ENCODE measurements at places on chromosomes 16 and 17.

- no peaks in the 10 kb centered on the region for H3K36me3 ChIP-seq
- H3K4me3 ChIP-seq: peak overlapping the region; percentile 91
- H3K27me3 ChIP-seq: no peaks in the 10 kb centered on the region
- H3K4me1 ChIP-seq: peaks cover 28% of the 10 kb centered on the region
- H3K27ac ChIP-seq: peak overlapping the region; percentile 87
Observed at GRCh38 chr17:76671912-76672262, 28.3 kb upstream of the ST6GALNAC1 start.

DNA sequence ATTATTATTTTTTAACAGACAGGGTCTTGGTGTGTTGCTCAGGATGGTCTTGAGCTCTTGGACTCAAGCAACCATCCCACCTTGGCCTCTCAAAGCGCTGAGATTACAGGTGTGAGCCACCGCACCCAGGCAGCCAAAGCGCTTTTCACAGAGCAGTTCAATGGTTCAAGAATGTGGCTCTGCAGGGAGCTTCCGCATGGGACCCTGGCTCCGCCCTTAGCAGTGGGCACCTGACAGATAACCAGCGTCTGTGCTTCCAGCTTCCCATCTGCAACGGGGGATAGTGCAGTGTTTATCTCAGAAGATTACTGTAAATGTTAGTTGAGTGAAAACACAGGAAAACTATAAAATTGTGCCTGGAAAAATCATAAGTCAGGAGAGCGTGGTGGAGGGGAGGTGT is 99.4 kb downstream of the KCNJ12 start:
- H3K36me3 ChIP-seq: no peaks in the 10 kb centered on the region
- H3K4me3 ChIP-seq: no peak overlapping the region
- H3K27me3 ChIP-seq: peaks cover 76% of the 10 kb centered on the region
- no peak for DNase-seq
- H3K27ac ChIP-seq: no peak overlapping the region
- H3K4me1 ChIP-seq: peaks cover 7% of the 10 kb centered on the region

- no peaks in the 10 kb centered on the region for H3K27me3 ChIP-seq
- peak within 1 kb of the TSS; percentile 93 for H3K4me3 ChIP-seq
- peak; percentile 94 for DNase-seq
- peak within 1 kb of the TSS; percentile 97 for H3K27ac ChIP-seq
- peaks cover 3% of the 10 kb centered on the region for H3K36me3 ChIP-seq
- H3K4me1 ChIP-seq: peaks cover 26% of the 10 kb centered on the region
Observed at GRCh38 chr17:4554997-4555799, at the start of gene MYBBP1A. Gene MYBBP1A, minus strand, starts transcription at chr17:4555384. Its CDS starts 60 bp downstream, at chr17:4555324.

GRCh38 chr17:2925011-2925410 is 128.8 kb downstream of the RAP1GAP2 start:
- H3K4me3 ChIP-seq: no peak overlapping the region
- H3K27me3 ChIP-seq: peaks cover 11% of the 10 kb centered on the region
- H3K4me1 ChIP-seq: peaks cover 6% of the 10 kb centered on the region
- no peak overlapping the region for H3K27ac ChIP-seq

GRCh38 chr17:36506249-36506826 is 19.9 kb downstream of the ZNHIT3 start:
- peaks cover 15% of the 10 kb centered on the region for H3K4me1 ChIP-seq
- DNase-seq: no peak
- H3K4me3 ChIP-seq: no peak overlapping the region

GRCh38 chr17:4858068-4858881 is 25.1 kb downstream of the MINK1 start:
- H3K27ac ChIP-seq: peak overlapping the region; percentile 87
- H3K4me1 ChIP-seq: peaks cover 51% of the 10 kb centered on the region
- H3K4me3 ChIP-seq: peak overlapping the region; percentile 36
- H3K36me3 ChIP-seq: peaks cover 11% of the 10 kb centered on the region

DNA sequence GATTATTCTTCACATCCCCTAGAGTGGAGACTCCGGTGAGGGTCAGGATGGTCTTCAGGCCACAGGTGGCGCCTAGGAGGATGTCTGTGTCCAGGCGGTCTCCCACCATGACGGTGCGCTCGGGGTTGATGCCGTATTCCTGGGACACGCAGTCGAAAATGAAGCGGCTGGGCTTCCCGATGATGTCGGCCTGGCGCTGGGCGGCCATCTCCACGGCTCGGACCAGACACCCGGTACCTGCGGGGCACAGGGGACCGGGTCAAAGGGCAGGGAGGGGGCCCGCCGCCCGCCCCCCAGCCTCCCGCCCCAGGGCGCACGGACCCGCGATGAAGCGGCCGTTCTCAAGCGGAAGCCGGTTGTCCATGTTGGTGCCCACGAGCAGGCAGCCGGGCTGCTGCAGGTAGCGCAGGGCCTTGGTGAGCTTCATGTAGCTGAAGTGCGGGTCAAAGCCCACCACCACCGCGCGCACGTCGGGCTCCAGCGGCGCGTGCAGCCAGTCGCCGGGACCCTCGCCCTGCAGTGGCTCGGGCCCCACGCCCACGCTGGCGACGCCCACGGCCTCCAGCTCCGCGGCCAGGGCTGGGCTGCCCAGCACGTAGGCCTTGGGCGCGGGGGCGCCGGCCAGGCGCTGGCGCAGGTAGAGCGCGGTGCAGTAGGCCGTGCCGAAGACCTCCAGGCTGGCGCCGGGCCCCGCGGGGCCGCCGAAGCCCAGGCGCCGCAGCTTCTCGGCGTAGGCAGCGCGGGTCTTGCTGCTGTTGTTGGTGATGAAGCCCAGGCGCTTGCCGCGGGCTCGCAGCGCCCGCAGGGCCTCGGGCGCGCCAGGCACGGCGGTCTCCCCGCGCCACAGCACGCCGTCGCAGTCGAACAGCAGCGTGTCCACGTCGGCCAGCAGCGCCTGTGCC is 572 bp downstream of the PGP start:
- H3K4me3 ChIP-seq: peak overlapping the region; percentile 94
- H3K27me3 ChIP-seq: peaks cover 8% of the 10 kb centered on the region
- peaks cover 27% of the 10 kb centered on the region for H3K4me1 ChIP-seq
- no peak for DNase-seq

GRCh38 chr17:49555495-49556222 is 20.0 kb upstream of the NXPH3 start:
- H3K36me3 ChIP-seq: no peaks in the 10 kb centered on the region
- peaks cover 7% of the 10 kb centered on the region for H3K27me3 ChIP-seq
- DNase-seq: no peak
- no peak overlapping the region for H3K4me3 ChIP-seq

GRCh38 chr17:67143318-67143717 is 99.0 kb downstream of the CACNG1 start:
- DNase-seq: no peak
- H3K27me3 ChIP-seq: no peaks in the 10 kb centered on the region
- no peak overlapping the region for H3K4me3 ChIP-seq
- no peaks in the 10 kb centered on the region for H3K4me1 ChIP-seq
- H3K36me3 ChIP-seq: peaks cover 18% of the 10 kb centered on the region

- no peak overlapping the region for H3K27ac ChIP-seq
- peak; percentile 59 for DNase-seq
- H3K36me3 ChIP-seq: no peaks in the 10 kb centered on the region
- H3K27me3 ChIP-seq: peaks cover 35% of the 10 kb centered on the region
Observed at GRCh38 chr17:74842599-74843351, 16.9 kb downstream of the GRIN2C start.

- peaks cover 14% of the 10 kb centered on the region for H3K4me1 ChIP-seq
- H3K4me3 ChIP-seq: no peak within 1 kb of the TSS
- H3K27me3 ChIP-seq: no peaks in the 10 kb centered on the region
- H3K27ac ChIP-seq: no peak within 1 kb of the TSS
- H3K36me3 ChIP-seq: no peaks in the 10 kb centered on the region
Observed at GRCh38 chr17:40703652-40704051, at the start of gene KRT24. Gene KRT24, minus strand, starts transcription at chr17:40703752. Its CDS starts 59 bp downstream, at chr17:40703693.

DNA sequence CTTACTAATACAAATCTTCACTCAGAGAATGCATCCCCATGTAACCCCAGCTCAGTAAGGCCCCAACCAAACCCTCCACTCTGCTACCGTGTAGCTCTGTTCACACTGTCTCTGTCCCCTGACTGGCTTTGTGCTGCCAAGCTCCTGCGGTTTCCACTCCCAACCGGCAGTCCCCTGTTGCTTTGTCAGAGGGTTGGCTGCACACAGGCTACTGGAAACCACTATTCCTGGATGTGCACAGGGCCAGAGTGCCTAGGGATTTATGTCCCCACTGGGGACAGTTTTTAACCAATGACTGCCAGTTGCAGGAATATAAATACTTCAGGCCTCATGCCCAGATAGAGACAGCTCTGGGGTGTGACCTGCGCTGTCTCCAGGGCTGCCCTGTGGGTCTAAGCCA is 157.1 kb upstream of the C16orf82 start:
- no peak overlapping the region for H3K27ac ChIP-seq
- H3K36me3 ChIP-seq: no peaks in the 10 kb centered on the region
- no peaks in the 10 kb centered on the region for H3K4me1 ChIP-seq
- no peak overlapping the region for H3K4me3 ChIP-seq
- peaks cover 3% of the 10 kb centered on the region for H3K27me3 ChIP-seq
- DNase-seq: no peak

- DNase-seq: no peak
- no peaks in the 10 kb centered on the region for H3K4me1 ChIP-seq
- H3K4me3 ChIP-seq: no peak overlapping the region
- H3K27me3 ChIP-seq: no peaks in the 10 kb centered on the region
Observed at GRCh38 chr16:35910409-35910808, 2451.0 kb downstream of the TP53TG3F start.

DNA sequence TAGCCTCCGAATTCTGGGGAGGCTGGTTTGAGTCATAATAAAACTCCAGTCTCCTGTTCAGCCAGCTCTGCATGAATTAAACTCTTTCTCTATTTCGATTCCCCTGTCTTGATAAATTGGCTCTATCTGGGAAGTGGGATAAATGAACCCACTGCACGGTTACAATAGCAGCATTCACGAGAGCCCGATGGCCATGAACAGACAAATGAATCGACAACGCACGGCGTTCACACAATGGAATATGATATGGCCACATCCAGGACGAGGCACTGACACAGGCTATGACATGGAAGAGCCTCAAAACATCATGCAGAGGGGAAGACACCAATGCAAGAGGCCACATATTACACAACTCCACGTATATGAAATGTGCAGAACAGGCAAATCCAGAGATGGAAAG is 5.6 kb upstream of the CARD14 start:
- DNase-seq: no peak
- H3K4me1 ChIP-seq: peaks cover 18% of the 10 kb centered on the region
- H3K36me3 ChIP-seq: no peaks in the 10 kb centered on the region
- H3K27me3 ChIP-seq: peaks cover 7% of the 10 kb centered on the region

GRCh38 chr17:21275579-21276263 is 8.8 kb upstream of the MAP2K3 start:
- H3K27me3 ChIP-seq: peaks cover 39% of the 10 kb centered on the region
- peaks cover 9% of the 10 kb centered on the region for H3K4me1 ChIP-seq
- DNase-seq: peak; percentile 93
- no peaks in the 10 kb centered on the region for H3K36me3 ChIP-seq
- no peak overlapping the region for H3K27ac ChIP-seq

- H3K27ac ChIP-seq: no peak overlapping the region
- no peak overlapping the region for H3K4me3 ChIP-seq
- DNase-seq: no peak
- peaks cover 4% of the 10 kb centered on the region for H3K36me3 ChIP-seq
Observed at GRCh38 chr17:41452281-41452680, 11.5 kb upstream of the KRT38 start.

- H3K27me3 ChIP-seq: no peaks in the 10 kb centered on the region
- no peak overlapping the region for H3K4me3 ChIP-seq
- H3K27ac ChIP-seq: no peak overlapping the region
- H3K4me1 ChIP-seq: peaks cover 9% of the 10 kb centered on the region
Observed at GRCh38 chr16:19704321-19705145, 13.5 kb downstream of the KNOP1 start.

- peaks cover 35% of the 10 kb centered on the region for H3K4me1 ChIP-seq
- H3K36me3 ChIP-seq: no peaks in the 10 kb centered on the region
- no peaks in the 10 kb centered on the region for H3K27me3 ChIP-seq
- no peak for DNase-seq
Observed at GRCh38 chr17:35432176-35433074, at the start of gene SLFN12. Gene SLFN12, minus strand, starts transcription at chr17:35432500. Its CDS starts 9,472 bp downstream, at chr17:35423028.

DNA sequence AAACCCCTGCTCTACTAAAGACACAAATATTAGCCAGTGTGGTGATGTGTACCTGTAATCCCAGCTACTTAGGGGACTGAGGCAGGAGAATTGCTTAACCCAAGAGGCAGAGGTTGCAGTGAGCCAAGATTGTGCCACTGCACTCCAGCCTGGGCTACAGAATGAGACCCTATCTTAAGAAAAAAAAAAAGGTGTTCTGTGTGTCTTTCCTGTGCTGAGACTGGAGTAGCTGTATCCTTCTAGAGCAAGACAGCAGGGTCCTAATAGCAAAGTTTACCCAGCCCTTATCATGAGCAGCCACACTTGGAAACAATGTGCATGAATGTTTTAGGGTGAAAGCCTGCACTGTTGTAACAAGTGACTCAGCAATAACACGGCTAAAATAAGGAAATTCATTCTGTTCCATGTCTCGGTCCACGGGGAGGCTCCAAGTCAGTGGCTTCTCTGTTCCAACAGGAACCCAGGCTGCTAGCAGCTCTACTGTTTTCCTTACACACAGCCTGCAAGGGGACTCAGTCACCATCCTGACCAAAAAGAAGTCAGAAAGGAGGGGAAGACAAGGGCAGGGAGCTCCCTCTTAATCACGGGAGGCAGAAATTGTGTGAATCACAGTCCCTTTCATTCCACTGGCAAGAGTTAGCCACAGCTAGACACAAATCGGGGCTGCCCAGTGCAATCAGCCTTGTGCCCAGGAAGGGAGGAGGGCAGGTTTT is 7.1 kb upstream of the SLC5A11 start:
- H3K4me1 ChIP-seq: peaks cover 10% of the 10 kb centered on the region
- peak overlapping the region; percentile 21 for H3K27ac ChIP-seq
- no peak for DNase-seq

DNA sequence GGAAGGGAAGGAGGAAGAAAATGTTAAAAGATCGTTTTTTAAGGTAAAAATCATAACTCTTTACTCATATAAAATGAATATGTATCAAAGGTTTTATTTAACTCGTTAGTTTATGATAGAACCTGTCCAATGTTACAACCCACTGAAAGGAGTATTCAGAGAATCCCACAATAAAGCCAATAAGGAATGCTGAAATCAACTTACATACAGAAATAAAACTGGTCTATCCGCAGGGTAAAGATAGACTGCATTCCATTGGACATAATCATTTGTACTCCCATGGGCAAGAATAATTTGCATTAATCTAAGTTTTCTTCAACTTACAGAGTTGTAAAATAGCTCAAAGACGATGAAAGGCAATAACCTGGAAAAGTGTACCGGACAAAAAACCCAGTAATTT is 17.9 kb upstream of the BEAN1 start:
- H3K27me3 ChIP-seq: peaks cover 3% of the 10 kb centered on the region
- peaks cover 12% of the 10 kb centered on the region for H3K36me3 ChIP-seq
- peak overlapping the region; percentile 7 for H3K27ac ChIP-seq

DNA sequence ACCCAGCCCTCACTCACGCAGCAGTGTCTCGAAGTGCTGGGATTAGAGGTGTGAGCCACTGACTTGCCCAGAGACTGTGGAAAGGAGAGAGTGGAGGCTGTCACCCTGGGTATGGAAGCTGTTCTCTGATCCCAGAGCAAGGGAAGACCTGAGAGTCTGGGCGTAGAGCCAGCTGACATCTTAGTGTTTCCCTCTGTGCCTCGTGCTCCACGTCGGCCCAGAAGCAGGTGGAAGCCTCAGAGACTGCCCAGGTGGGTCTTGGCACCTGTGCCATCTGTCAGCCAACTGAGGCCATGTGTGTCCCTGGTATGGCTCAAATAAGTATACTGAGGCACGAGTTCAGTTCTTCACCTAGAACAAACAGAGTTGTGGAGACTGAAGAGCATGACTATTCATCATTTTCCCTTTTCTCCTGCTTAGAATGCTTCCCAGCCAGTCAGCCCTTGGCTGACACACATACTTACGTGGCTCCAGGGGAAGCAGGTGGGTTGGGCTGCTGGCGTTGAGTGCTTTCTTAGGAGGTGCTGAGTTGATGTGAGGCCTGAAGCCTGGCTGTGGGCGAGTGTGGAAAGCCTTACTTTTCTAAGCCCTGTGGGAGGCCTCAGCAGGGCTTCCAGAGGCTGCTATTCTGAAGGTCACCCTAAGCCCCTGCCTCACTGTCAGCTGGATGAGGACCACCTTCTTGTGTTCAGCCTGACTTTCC is 8.1 kb downstream of the CTRL start:
- H3K4me1 ChIP-seq: no peaks in the 10 kb centered on the region
- H3K27ac ChIP-seq: no peak overlapping the region
- no peaks in the 10 kb centered on the region for H3K36me3 ChIP-seq
- peak overlapping the region; percentile 23 for H3K4me3 ChIP-seq
- DNase-seq: no peak

Data from neural crest cell (in vitro differentiated cells).